H1 (cell line): ENCODE measurements at places on chromosomes 12 and 14. TPM values are rescaled to one million over a fixed set of nuclear protein-coding genes. Genes with fewer than 3 reads are reported as not detected.

Gene TMEM121
- total RNA-seq, result not detected in 2 replicates

Gene MYH6
- total RNA-seq, result not detected in 2 replicates

- H3K27me3 ChIP-seq, result peaks cover 35% of the 10 kb centered on the region
- peaks cover 2% of the 10 kb centered on the region for H3K4me1 ChIP-seq
- H3K27ac ChIP-seq, result no peak overlapping the region
- peak overlapping the region; percentile 45 for H3K4me3 ChIP-seq
- H3K36me3 ChIP-seq, result no peaks in the 10 kb centered on the region
- DNase-seq, result peak; percentile 73
These were observed 5.7 kb upstream of the SLC38A4 start for GRCh38 chr12:46831335-46832129.

DNA sequence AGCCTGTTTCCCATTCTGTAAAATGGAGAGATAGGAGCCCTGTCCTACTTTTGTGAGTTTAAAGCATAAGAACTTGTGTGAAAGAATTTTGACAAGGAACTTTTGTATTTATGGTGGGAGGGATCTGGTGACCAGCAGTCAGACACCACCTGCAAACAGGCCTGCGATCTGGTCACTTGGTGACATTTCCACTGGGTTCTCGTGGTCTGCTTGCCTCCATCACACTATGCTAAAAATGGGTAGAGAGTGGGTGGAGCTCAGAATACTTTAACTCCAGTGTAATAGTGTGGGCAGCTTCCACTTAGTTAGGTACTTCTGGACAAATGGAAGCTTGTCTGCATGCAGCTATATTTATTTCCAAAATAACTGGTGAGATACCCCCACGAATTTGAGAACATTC lies 26.5 kb upstream of the PLXNC1 start:
- no peaks in the 10 kb centered on the region for H3K27me3 ChIP-seq
- no peaks in the 10 kb centered on the region for H3K4me1 ChIP-seq
- no peak overlapping the region for H3K27ac ChIP-seq
- no peak for DNase-seq
- no peaks in the 10 kb centered on the region for H3K36me3 ChIP-seq

DNA sequence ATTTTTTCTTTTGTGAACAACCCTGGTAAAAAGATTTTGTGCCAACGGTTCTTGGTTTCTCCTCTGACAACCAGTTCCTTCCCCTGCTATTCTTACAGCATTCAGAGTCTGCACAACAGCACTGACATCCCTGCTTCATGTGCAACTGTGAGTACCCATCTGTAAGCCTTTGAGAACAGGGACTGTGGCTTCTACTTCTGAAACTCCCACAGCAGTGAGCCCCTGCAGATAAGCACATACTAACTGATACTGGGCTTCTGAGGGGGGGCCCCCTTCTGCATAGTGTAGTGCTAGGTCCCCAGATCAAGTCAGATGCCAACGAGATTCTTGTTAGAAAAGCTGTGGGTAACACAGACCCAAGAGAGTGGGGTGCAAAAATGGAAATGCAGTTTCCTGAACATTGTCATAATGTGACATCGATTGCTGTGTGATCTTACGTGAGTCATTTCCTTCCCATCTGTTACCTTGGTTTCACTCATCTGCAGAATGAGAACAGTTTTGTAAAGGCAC lies 11.1 kb upstream of the NINJ2 start:
- no peak overlapping the region for H3K27ac ChIP-seq
- H3K36me3 ChIP-seq, result no peaks in the 10 kb centered on the region
- no peaks in the 10 kb centered on the region for H3K4me1 ChIP-seq
- DNase-seq, result no peak
